ENCODE measurements at places on chromosomes 5 and 9.

- DNase-seq = no peak
These were observed 65.7 kb upstream of the TNFAIP8 start for GRCh38 chr5:119290161-119290569.

- DNase-seq = peak; percentile 27
These were observed 23.4 kb upstream of the CORO2A start for GRCh38 chr9:98215821-98216220.

- DNase-seq = peak; percentile 33
These were observed 52.2 kb downstream of the NXNL2 start for GRCh38 chr9:88587182-88587581.

DNA sequence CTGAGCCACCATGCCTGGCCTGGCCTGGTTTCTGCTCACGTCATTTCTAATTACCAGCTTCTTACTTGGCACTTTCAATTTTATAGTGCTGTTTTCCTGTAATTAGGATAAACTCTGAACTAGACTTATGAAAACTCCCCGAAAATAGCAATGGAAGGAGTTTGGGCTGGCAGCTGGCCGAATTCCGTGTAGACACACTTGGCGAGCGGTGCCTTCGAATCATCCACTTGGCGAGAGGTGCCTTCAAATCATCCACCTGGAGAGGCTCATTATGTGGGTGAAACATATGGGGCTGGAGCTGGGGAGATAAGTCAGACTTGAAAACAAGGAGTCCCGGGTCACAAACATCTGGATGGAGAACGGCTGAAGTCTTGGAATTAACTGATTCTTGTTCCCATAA is 203.7 kb downstream of the ROR2 start:
- no peak for DNase-seq

DNA sequence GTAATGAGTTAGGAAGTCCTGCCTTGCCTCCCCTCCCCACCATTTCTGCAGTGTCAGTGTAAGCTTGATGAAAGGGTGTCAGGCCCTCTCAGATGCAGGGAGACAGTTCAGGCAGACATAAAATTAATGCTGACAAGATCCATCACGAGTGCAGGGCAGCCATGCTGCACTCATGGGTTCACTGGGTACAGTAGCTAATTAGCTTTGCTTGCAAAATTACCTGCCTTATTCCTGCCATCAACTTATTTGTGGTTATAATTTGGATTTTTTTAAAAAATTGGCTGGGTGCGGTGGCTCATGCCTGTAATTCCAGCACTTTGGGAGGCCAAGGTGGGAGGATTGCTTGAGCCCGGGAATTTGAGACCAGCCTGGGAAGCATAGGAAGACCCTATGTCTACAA is 17.9 kb downstream of the GALNT12 start:
- no peak for DNase-seq

- DNase-seq = no peak
These were observed 1740.9 kb upstream of the CDH9 start for GRCh38 chr5:28779161-28779754.

DNA sequence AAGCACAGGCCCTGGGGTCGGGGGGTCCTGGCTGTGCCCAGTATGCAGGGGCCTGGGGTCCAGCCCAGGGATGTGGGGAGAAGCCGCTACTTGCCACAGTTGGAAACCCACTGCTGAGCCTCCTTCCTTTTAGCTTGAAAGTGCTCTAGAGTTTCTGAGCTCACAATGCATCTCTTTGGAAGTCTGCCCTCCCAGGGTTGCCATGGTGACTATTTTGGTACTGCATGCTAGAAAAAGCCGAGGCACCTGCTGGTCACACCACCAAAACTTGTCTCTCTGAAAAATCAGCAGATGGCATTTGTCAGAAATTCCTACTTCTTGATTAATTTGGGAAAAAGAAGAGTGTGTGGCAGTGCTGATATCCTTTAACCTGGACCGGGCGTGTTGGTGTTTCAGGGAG is 151.8 kb downstream of the SEC61B start:
- DNase-seq = no peak

- DNase-seq = no peak
These were observed 53.4 kb downstream of the MAN2A1 start for GRCh38 chr5:109743041-109743531.

DNA sequence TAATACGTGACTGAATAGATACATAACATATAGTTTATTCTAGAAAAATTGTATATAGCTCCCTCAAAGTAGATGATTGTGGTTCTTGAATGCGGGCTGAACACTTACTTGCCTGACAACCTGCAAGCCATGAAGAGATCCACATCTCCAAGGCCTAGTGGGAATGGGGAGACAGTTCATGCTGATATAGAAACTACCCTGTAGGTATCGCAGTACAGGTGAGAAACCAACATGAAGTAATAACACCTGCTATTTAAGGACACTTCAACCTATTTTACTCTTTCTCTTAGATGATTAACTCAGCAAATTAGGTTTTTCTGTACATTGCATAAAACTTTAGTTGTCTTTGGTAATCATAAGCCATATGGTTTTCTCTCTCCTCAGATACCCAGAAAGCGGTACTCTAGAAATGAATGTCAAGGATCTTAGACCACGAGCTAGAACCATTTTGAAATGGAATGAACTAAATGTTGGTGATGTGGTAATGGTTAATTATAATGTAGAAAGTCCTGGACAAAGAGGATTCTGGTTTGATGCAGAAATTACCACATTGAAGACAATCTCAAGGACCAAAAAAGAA is 47.3 kb downstream of the UHRF2 start:
- DNase-seq = no peak

DNA sequence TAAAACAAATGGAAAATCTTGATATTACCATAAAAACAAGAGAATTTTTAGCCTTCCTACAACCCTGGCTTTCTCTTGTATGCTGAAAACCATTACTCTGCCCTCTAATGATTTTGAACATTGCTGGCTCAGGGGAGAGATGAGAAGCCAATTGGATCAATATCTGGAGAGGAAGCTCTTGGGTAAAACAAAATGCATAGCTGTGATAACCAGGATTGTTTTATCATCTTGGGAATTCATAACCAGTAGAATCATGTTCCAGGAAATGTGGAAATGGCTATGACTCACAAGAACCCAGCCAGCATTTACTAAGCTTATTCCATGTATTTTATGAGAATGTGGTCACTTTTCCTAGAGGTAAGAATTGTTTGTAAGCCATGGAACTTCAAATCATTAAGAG is 51.1 kb upstream of the CTNND2 start:
- DNase-seq = no peak

GRCh38 chr9:6634444-6634843 is 11.1 kb downstream of the GLDC start:
- DNase-seq = no peak

DNA sequence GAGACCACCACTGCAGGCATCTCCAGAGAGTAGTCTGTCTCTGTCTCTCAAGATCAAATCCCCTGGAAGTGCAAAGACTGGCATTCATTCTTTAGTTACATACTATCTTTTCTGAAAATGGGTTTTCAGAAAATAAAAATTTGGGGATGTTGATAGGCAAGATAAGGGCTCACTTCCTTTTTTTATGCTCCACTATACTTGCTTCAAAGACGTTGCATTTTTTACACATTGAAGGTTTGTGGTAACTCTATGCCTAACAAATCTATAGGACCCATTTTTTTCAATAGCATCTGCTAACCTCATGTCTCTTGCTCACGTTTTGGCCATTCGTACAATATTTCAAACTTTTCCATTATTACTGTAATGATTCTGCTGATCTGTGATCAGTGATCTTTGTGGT is 37.0 kb downstream of the DMAC1 start:
- DNase-seq = no peak

DNA sequence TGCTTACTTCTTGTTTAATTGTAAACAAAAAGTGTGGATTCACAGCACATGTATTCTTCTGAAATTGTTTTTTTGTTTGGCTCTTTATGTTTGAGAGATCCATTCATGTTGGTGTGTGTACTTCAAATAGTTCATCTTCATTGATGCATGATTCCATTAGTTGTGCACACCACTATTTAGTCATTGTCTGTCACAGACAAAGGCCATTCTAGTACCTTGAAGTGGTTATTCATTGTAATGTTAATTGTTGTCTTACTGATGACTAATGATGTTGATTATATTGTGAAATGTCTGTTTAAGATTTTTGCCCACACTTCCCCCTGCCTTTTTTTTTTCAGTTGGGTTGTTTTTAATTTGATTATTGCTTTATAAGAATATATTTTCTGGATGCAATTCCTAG is 391.3 kb downstream of the DIRAS2 start:
- no peak for DNase-seq

GRCh38 chr9:130051855-130052254 is 1.9 kb upstream of the GPR107 start:
- peak; percentile 15 for DNase-seq

DNA sequence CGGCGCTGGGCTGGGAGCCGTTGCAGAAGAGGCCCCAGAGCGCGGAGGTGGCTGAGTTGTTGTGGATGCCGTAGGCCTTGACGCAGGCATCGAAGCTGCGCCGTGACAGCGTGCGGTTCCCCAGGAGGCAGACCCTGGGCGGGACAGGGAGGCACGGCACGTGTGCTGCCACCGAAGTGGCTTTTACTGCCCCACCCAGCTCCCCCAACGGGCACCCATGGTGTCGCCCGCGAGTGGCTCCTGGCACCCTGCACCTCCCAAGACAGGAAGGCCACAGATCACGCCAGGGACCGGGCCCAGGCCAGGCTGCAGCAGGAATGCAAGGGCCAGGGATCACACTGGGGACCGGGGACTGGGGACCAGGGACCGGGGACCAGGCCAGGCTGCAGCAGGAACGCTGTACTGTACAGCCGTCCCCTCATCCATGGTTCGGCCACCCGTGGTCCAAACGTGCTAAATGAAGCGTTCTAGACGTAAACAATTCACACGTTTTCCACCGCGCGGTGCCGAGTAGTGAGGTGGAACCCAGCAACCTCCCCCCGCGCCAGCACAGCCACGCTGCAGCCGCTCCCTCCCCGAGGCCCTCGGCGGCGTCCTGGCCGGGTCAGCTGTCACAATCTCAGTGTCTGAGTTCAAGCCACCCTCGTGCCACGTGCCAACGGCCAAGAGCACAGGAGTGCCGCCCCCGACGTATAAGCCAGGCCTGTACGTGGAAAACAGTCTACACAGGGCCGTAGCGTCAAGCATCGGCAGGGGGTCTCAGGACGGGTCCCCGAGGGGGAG is 27.8 kb downstream of the SLC12A7 start:
- no peak for DNase-seq

GRCh38 chr9:20117482-20117881 is 328.6 kb upstream of the SLC24A2 start:
- no peak for DNase-seq

GRCh38 chr9:97415146-97415545 is 3.2 kb downstream of the TDRD7 start:
- DNase-seq = no peak

GRCh38 chr9:94767331-94768072 is 41.0 kb downstream of the AOPEP start:
- DNase-seq = no peak

DNA sequence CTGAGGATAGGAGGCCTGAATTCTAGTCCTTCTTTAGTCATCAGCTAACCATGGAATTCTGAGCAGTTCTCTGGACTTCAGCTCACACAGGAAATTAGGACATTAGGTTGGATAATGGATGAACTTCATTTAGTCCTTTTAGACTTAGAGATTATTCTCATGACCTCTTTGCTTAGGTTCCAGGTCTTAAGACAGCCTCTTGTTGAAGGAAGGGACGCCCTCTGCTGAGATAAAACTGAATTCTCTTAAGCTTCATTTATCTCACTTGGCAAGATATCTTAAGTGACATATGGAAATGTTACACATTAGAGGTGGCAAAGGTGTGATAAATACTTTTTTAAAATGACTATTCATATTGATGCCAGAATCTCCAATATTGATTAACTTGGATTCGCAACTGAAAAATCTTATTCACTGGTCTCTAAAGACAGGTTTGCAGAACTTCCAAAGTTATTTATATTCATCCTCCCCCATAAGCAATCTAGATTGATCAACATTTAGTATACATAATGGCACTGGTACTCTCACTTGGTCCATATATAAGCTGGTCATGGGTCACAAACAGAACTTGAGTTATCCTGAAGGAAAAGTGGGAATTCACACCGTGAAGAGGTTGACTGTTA is 16.9 kb upstream of the ZNF366 start:
- DNase-seq = peak; percentile 84

DNA sequence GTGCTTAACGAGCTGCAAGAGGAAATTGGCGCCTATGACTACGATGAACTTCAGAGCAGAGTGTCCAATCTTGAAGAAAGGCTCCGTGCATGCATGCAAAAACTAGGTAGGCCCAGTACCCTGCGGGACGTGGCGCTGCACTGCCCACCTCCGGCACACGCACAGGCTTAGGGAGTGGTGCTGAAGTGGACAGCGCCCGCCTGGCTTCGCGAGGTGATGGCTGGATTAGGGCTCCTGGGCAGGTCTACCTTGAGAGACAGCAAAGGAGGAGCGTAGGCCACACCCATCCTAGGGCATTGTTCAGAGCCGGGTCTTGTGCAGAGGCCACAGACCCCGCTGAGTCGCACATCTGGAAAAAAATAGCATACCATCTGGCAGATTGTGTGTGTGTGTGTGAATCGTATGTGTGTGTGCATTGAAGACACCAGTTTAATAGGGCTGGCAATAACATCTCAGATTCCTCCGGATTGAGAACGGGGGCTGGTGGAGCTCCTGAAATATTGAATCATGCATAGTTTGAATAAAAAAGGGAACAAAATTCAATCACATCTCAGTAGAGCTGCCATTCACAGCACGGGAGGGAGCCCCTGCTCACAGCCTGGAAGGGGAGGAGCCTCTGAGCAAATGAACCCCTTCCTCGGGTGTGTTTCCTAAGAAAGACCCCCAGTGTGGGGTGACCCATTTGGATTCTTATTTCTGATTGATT is 11.1 kb downstream of the OLFM1 start:
- no peak for DNase-seq

- no peak for DNase-seq
These were observed 168.9 kb downstream of the ERCC6L2 start for GRCh38 chr9:96044401-96044800.

DNA sequence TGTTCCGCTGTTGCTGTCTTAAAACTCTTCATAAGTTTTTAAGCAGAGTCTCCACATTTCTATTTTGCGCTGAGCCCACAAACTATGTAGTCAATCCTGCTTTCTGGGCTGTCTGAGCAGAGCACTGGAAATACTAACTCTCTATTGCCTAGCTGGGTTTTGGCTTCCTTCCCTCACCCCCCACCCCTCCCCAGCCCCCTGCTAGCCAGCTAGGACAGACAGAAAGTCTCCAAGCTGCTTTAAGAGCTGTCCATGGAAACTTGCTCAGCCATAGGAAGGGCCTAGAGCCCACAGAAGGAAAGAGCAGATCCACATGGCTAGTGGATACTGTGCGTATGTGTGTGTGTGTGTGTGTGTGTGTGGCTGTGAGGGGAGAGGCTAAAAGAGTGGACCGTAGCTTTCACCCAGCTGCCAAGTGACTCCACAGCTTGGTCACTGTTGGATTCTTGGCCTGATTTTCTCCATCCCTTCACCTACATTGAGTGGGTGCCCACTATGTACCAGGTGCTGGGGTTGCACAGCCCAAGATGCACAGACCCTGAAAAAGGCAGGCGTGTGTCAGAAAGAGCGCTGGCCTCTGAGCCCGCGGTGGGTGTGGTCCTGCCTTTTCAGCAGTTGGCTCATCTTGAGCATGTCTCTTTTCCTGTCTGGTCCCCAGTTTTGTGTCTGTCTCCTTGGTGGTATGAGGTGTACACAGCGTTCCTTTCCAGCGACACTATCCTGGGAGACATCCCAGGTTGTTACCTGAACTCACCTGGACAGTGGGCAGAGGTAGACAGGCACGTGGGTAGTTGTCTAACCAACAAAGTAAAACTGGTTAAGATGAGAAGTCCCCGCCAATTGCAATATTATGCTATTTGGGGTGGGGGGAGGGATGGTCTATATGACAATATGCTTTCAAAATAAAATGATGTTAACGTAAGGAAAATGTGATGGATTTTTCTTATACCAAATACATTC is 5.4 kb upstream of the NKX2-5 start:
- DNase-seq = no peak

- no peak for DNase-seq
These were observed 109.8 kb upstream of the ST8SIA4 start for GRCh38 chr5:101012880-101013279.
